NCI-H526 treated with DMSO at 0.1 percent for 48 hours (cell line): ENCODE measurements at places on chromosomes 3 and 15.

GRCh38 chr3:126685493-126685892 lies 18.5 kb upstream of the CHCHD6 start:
- no peak for DNase-seq

DNA sequence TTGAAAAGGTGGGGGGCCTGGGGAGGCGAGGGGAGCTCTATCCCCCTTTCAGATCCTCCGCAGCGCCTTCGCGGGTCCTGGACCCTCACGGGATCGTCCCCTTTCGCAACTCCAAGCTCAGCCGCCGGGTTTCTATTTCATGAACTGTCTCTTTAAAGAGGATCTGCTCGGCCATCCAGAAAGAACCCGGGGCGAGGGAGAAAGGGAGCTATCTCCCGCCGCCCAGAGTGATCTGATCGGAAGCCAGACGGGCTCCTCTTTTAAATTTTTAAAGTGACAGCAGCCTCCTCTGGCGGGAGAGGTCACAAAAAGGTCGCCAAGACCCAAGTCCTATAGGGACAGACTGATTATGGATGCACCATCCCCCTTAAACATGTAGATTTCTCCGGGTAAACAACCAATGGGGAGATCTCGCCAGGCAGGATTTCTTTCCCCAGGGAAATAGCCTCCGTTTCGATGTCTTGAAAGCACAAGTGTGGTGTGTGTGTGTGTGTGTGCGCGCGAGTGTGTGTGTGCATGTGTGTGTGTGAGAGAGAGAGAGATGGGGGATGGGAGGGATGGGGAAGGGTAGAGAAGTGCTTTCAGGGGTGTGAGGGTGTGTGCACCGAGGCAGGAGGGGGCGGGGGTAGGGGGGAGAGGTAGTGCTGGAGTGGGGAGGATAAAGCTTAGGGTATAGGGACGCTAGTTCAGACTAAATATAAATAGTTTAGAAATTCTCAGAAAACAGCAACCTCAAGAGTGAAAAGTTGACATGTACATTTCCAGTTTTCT lies 516.1 kb downstream of the MECOM start:
- peak; percentile 88 for DNase-seq

GRCh38 chr3:141578202-141578973 lies 91.6 kb downstream of the RASA2 start:
- peak; percentile 65 for DNase-seq

GRCh38 chr3:23248594-23249131 lies 45.5 kb downstream of the UBE2E2 start:
- no peak for DNase-seq

DNA sequence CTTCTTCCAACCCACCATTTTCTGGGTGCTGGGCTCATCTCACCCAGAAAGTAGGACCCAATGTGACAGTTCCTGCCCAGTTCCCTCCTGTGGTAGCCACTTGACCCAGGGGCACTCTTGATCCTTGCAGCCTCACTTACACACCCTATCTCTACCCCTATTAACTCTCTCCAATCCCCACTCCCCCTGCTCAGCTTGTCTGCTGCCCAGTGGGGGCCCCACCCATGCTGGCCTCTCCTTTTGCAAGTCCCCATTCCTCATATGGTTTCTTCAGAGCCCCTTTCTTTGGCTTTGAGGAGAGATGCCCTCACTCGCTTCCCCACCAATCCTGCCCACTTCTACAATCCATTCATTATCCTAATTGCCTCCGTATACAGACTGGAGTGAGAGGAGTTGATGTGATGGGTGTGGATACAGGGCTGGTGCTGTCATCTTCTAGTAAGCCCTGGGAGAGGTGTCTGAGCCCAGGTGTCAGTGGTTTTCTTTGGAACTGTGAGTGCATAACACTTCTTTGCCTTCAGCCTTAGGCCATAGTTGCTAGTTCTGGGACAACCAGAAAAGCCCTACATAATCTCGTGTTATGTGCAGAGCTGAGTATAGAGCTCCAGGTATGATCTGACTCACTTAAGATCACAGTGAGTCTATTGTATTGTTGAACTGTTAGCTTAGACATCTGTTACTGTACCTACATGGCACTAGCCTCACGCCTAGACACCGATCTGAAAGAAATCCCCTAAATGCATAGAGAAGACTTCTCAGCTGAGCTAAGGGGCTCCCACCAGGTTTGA lies 4.8 kb upstream of the CCR5 start:
- no peak for DNase-seq

DNA sequence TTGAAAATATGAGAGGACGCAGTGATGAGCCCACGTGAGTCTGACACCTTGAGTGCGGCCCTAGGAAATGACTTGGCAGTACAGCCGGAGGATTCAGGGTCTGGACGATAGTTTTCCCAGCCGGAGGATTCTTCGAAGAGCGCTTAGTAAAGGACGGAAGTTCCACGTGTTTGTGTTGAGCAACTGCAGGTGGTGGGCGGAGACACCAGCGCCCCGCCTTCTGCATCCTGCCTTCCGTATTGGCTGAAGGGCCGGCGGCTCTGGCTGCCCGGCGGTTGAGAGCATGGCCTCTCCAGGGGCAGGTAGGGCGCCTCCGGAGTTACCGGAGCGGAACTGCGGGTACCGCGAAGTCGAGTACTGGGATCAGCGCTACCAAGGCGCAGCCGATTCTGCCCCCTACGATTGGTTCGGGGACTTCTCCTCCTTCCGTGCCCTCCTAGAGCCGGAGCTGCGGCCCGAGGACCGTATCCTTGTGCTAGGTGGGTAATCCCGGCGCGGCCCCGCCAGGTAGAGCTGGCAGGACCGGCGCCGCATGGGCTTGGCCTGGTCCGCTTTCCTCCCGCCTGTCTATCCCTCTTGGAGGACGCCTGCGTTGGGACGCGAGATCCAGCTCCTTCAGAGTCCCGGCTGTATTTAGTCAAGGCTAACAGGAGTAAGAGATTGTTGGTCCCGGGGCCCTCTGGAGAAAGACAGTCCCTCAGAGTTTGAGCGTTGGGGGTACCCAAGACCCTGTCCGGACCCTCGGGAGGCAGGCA lies at the start of gene EEF1AKMT4:
Gene EEF1AKMT4, plus strand, starts transcription at position 261 of the 755 bp plus-strand sequence. Its CDS starts 23 bp downstream, at position 284.
- DNase-seq, result peak; percentile 98

GRCh38 chr3:183897606-183898005 lies 12.9 kb upstream of the PARL start:
- DNase-seq, result no peak

DNA sequence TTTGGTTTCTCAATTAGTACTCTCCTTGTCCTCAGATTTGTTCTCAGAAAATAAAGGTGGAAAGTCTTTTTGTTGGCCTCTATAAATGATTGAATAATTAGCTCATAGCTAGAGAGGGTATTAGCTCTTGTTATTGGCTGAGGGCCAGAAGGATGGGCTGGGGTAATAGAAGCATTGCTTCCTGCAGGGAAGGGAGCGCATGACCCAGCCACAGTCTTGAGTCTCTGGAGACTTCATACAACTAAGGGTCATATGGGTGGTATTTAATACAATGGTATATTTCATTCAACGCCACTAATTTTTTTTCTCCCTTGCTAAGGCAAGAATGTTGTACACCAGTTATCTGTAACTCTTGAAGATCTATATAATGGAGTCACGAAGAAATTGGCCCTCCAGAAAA lies 8.4 kb downstream of the DNAJA4 start:
- DNase-seq, result no peak

DNA sequence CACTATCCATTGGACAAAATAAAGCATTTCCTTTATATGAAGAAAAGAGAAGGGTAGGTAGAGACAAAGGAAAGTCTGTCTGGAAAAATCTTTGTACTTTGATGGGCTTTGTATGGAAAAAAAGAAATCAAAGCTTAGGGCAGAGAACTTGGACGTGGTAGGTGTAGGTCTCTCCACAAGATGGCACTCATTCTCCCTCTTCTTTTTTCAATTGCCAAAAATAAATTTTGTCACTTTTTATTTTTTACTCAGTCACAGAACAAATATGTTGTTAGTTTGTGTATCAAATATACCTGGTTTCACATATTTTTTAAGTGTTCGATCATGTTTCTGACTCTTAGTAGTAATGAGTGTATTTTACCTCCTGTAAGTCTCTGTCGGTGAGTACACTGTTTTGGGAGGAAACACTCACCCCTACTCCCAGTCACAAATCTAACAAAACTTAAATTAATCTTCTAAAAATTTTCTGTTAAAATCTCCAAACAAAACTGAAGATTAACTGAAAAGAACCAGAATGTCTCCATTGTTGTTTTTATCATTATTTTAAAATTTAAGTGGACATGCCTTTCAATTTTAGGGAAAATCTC lies 415.8 kb upstream of the GOLIM4 start:
- peak; percentile 6 for DNase-seq

- no peak for DNase-seq
Measured at GRCh38 chr3:29936054-29936453, 655.2 kb downstream of the RBMS3 start.

DNA sequence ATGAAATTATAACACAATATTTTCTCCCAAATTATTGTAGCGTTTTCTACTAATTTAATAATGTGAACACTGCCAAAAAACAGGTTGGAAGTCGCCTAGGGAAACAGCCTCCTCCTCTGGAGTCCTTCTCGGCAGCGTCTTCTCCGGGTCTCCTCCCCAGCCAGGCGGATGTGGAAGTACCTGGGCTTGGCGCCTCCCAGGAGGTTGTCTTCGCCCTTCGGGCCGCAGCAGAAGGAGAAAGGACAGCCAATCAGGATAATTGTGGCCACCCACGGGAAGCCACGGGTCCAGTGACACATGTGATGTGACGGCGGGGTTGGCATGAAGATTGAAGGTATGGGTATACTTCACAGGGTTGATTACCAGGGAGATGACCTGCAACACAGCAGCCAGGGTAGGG lies 491.2 kb downstream of the PYDC2 start:
- DNase-seq, result no peak

DNA sequence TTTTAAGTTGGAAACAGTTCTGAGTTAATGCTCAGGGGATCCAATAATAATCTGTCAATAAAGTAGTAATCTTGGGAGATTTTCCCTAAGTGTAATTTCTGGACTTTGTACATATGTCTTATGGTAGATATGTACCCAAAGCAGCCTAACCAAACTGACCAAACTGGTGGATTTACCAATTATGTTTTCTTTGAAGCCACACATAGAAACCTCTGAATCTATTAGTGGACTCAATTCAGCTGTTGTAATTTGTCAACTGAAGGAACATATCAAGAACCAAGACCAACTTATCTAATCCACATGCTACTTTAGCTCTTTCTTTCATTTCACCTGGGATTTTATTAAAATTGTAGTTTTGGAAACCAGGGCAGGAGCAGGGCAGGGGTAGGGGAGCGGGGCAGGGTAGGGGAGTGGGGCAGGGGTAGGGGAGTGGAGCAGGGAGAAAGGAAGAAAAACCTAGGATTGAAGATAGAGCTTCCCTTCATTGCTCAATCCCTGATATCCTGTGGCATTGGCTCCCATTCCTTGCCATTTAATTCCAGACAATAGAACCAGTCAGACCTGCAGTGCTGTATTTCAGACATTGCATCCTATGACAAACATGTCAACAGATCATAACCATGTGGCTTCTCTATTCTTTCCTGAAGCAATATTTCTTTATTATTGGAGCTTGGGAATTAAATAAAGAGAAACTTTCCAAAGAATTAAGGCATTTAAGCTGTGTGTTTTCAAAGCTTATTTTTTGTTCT lies 101.8 kb downstream of the NFKBIZ start:
- DNase-seq, result no peak

DNA sequence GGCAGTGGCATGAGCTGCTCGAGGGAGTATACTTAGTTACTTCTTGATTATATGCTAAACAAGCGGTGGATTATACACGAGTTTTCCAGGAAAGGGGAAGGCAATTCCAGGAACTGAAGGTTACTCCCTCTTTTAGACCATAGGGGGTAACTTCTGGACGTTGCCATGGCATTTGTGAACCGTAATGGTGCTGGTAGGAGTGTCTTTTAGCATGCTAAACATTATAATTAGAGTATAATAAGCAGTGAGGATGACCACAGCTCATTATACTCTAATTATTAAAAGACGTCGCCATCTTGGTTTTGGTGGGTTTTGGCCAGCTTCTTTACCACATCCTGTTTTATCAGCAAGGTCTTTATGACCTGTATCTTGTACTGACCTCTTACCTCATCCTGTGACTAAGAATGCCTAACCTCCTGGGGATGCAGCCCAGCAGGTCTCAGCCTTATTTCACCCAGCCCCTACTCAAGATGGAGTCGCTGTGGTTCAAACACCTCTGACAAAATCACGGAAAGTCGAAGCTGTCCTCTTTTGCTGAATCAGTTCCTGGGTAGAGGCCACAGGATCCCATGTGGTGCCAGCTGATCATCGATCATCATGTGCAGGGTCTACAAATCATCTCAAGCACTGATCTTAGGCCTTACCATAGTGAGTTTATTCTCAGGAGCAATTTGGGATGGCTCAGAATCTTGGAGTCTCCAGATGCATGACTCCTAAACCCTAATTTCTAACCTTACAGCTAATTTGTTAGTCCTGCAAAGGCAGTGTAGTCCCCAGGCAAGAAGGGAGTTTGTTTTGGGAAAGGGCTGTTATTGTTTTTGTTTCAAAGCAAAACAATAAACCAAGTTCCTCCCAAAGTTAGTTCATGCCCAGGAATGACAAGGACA lies 149.1 kb downstream of the TJP1 start:
- DNase-seq, result no peak

DNA sequence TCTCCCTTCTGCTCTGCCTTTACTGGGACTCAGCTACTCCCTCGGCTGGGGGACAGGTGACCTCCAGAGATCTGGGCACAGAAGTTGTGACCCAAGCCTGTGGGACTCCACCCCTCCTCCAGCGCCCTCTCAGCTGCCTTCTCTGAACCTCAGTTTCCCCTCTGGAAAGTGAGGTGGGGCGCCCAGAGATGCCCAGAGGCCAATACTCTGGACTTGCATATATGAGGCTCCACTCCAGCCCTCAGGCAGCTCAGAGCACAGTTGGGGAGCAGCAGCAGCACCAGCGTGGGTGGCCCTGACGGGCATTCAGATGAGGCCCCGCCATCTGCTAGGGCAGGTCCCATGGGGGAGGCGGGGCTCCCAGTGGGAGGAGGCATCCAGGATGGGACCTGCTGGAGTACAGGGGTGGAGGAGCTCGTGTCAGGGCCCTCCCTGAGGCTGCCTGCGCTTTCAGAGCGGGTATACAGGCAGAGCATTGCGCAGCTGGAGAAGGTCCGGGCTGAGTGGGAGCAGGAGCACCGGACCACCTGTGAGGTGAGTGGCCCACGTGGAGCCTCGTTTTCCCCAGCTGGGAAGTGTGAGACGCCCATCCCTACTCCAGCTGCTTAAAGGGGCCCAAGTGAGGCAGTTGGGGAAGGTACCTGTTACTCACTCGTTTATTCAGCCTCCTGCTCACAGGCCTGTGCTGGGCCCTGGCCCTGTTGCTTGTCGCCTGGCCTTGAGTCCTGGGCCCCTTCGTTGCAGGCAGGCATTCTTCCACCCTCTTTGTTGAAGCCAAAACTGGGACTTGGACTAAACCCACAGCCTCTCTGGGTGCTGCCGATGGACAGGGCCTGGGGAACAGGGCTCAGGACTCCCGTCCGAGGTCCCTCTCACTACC lies 35.4 kb downstream of the PSTPIP1 start:
- no peak for DNase-seq

DNA sequence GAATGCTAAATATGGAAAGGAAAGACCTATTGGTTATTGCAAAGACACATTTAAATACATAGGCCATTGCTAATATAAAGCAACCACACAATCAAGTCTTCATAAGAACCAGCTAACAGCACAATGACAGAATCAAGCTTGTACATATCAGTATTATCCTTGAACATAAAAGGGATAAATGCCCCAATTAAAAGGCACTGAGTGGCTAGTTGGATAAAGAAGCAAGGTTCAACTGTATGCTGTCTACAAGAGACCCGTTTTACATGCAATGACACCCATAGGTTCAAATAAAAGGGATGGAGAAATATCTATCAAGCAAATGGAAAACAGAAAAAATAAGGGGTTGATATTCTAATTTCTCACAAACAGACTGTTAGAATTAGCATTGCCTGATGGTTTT lies 706.1 kb downstream of the EPHA3 start:
- DNase-seq, result no peak
